Sciatic nerve (tissue), 2 donors: ENCODE measurements at places on chromosomes 1 and 21. TPM values are rescaled to one million over a fixed set of nuclear protein-coding genes. Genes with fewer than 3 reads are reported as not detected.

The KRTAP19-3 gene
- not detected for total RNA-seq

The KRTAP13-2 gene
- total RNA-seq: not detected

The LYST gene
- total RNA-seq: 61.9 TPM

The LGR6 gene
- 0.53 TPM for total RNA-seq

The TCHH gene
- 0.13 TPM for total RNA-seq

The CSDE1 gene
- 592 TPM for total RNA-seq

The FMO1 gene
- 10.2 TPM for total RNA-seq

The RCAN1 gene
- total RNA-seq: 60.9 TPM

The PLA2G2D gene
- not detected for total RNA-seq

The SERTAD4 gene
- 9.5 TPM for total RNA-seq

The C8B gene
- total RNA-seq: not detected

The LCE3D gene
- not detected for total RNA-seq

The DNASE2B gene
- not detected for total RNA-seq

The MROH9 gene
- 0.31 TPM for total RNA-seq

The AADACL4 gene
- not detected for total RNA-seq
